ENCODE measurements at places on chromosomes 6 and 20.

DNA sequence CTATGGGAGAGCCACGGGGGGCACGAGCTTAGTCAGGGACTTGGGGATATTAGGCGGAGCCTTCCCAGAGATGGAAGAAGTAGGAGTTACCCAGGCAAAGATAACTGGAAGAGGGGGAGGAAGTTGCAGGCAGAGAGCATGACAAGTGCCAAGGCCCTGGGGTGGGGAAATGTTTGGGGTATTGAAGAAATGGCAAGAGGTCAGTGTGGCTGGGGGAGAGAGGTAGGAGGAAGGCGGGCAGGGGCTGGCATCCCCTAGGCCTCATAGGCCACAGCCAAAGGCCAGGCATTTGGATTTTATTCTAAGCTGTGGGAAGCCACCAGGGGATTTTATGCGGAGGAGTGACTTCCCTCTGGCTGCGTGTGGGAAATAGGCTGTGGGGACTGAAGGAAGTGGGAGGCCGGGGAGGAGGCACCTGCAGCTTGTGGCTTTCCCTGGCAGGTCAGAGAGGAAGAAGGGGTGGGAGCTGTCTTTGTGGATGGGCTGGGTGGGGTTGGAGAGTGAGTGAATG is 22.7 kb downstream of the SNAI1 start:
- DNase-seq: no peak

- no peak for DNase-seq
Observed at GRCh38 chr6:121590438-121590837, 155.0 kb downstream of the GJA1 start.

- DNase-seq: no peak
Observed at GRCh38 chr6:141307309-141307998, 825.3 kb upstream of the GJE1 start.

- no peak for DNase-seq
Observed at GRCh38 chr6:128491100-128491581, 29.3 kb downstream of the PTPRK start.

- no peak for DNase-seq
Observed at GRCh38 chr20:58998656-58999055, 8.4 kb downstream of the CTSZ start.

DNA sequence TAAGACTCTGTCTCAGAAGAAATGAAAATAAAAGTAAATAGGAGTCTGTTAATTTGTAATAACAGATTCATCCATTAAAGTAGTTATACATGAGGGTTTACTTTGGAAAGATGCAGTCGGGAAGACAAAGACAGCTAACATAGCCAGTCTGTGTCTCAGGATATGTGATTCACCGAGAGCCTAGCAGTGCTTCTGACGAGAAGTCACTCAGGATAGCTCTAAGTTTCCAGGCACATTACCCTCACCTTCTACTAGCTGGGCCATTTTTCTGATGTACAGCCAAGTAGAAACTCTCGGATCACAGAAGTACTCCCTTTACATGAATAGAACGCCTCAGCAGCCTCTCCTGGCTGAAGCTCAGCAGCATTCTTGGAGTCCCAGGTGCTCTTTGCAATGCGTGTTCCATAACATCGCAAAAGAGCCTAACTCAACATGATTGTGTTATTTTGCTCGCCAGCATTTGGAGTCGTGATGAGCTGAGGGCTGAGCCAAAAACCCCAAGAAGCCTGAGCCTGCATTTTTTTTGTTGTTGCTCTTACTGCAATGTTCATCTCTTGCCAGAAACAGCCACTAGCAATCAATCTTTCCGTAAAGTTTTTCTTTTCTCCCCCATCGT is 22.4 kb upstream of the TASP1 start:
- no peak for DNase-seq

DNA sequence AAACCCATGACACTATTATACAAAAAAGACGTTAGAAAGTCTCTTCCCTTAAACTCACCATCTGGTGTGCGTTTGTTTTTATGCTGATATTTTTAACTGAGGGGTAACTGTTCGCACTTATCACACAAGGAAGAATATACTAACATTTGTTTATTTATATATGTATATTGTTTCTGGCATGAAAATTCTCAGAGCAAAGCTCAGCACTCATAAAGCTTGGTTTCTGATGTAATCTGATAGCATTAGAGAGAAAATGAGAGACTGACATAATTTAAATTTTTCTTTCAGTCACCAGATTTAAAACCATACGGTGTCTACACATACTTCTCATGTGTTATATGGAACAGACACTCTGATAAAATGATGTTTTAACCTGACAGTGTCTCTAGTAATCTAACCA is 6.9 kb downstream of the BLOC1S5 start:
- no peak for DNase-seq

- DNase-seq: no peak
Observed at GRCh38 chr6:56347526-56347925, 100.1 kb upstream of the COL21A1 start.

DNA sequence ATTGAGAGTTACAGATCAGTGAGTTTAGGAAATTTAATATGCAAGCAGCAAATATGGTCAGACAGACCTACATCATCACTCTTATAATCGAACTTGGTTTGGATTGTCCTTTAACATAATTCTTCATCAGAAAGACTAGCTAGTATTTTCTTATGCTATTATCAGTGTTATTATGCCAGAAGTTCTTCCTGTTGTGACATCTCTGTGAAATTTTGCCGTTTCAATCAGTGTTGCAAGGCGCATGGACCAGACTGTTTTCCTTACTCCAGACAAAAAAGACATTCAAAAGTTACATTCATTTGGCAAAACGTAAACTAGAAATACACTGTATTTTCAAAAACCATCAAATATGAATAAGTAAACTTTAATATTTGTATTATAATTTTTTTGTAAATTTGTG is 5.7 kb upstream of the TENT5A start:
- no peak for DNase-seq

DNA sequence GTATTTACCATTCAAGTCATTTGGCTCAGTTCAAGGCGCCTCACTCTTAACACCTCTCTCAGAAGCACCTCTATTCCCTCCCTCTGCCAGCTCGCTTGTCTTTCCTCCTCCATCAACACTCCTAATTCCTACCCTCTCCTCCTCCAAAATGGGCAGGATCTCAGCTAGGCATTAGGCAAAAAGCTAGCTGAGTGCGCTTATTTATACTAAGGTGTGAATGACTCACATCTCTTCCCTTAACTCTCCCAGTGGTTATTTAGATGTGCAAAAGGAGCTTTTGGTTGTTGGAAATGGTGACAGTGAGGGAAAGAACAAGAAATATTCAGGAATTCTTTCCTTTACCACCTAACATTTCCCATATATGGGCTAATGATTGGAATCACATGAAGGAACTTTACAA is 29.1 kb downstream of the PACSIN1 start:
- no peak for DNase-seq

- DNase-seq: no peak
Observed at GRCh38 chr6:15425947-15426346, 180.1 kb downstream of the JARID2 start.

- no peak for DNase-seq
Observed at GRCh38 chr6:154824076-154824475, 90.9 kb downstream of the SCAF8 start.

DNA sequence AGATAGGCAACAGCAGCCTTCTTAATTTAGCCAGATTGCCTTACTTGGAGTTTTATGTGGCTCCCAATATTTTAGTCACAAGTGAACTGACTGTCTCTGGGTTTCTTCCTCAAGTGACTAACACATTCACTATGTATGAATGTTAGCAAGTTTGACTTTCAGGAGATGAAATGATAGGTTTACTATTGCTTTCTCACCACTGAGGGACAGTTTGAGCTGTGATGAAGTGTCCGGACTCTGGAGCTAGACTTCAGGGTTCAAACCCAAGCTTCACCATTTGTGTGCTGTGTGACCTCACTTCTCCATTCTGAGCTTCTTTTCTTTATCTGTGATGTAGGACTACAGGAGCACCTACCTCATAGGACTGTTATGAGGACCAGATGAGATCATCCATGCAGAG is 8.2 kb downstream of the DHX35 start:
- no peak for DNase-seq

GRCh38 chr6:84512391-84512790 is 252.0 kb downstream of the TBX18 start:
- DNase-seq: no peak

GRCh38 chr6:53581856-53582255 is 37.0 kb upstream of the GCLC start:
- no peak for DNase-seq

GRCh38 chr20:23128461-23129125 is 42.5 kb upstream of the CD93 start:
- no peak for DNase-seq

GRCh38 chr6:112800439-112800838 is 453.3 kb downstream of the RFPL4B start:
- no peak for DNase-seq

- no peak for DNase-seq
Observed at GRCh38 chr6:77205936-77206335, 257.4 kb downstream of the HTR1B start.

GRCh38 chr20:62632575-62633090 is 9.7 kb upstream of the SLCO4A1 start:
- no peak for DNase-seq

- no peak for DNase-seq
Observed at GRCh38 chr6:170485159-170485558, 67.9 kb downstream of the PSMB1 start.

Data from stimulated activated CD4-positive, alpha-beta T cell treated with anti-CD3 and anti-CD28 coated beads, Interleukin-1b, Interleukin-23, amount 100 ng/mL, for 24 hours (primary cell).